ENCODE measurements at places on chromosomes 12 and 14.

- no peak for DNase-seq
Measured at GRCh38 chr14:103130017-103130764, 6.9 kb downstream of the TNFAIP2 start.

GRCh38 chr12:1769809-1770494, 50.4 kb upstream of the LRTM2 start:
- DNase-seq, result no peak

GRCh38 chr14:31993521-31993951, 83.6 kb upstream of the ARHGAP5 start:
- no peak for DNase-seq

DNA sequence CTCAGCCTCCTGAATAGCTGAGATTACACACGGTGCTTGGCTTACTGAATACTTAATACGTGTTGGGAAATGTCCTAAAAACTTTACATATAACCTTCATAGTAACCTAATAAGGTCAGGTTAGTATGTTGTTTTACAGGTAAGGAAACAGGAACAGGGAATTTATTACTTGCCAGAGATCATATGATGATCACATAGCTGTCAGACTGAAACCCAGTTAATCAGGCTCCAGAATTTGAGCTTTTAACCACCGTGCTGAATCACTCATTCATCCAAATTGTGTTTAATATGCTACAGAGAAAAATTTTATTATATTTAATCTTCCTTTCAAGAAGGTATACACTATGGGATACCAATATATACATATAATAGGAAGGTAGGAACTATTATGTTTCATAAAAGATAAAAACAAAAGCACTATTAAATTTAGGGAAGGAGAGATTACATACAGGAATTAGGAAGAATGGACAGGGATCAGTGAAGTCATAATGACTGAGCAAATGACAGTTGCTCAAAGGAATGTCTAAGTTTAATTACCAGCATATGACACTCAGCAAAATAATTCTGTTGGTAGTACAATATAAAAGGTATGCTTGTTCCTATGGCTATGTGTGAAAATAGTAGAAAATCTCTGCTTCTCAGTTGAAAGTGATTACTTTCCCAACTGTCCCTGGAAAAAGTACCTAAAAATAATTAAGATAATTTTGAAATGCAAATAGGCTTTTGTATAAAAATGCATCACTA, 59.3 kb downstream of the HEATR5A start:
- no peak for DNase-seq

DNA sequence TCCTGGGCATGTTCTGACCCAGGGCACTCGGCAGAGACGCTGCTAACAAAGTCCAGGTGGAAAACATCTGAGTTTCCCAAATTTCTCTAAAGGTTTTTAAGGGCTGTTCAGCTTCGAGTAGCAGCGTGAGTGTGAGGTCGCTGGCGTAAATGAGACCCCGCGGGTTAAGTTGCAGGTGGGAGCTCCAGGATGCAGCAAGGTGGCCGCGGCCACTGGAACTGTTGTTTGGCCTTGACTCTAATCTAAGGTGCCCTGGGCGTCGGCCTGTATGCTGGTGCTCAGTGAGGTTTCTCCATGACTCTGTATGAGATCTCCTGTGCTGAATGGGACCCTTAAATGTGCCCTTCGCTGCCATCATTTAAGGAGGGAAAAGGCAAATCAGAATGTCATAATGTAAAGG, 50.7 kb downstream of the ELK3 start:
- DNase-seq, result no peak

DNA sequence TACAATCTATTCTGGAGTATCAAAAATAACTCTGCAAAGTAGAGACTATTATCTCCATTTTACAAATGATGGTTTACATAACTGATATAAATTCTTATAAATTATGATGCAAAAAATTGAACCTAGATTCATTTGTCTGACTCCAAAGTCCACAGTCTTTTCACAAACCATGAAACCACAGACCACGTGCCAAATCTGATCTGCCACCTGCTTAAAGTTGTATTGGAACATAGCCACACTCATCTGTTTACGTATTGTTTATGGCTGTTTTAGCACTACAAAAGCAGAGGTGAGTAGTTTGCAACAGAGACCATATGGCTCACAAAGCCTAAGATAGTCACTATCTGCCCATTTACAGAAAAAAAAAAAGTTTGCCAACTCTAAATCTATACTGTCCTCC, 105.3 kb downstream of the KCNH5 start:
- no peak for DNase-seq

GRCh38 chr14:25003537-25003936, 46.4 kb downstream of the STXBP6 start:
- no peak for DNase-seq

DNA sequence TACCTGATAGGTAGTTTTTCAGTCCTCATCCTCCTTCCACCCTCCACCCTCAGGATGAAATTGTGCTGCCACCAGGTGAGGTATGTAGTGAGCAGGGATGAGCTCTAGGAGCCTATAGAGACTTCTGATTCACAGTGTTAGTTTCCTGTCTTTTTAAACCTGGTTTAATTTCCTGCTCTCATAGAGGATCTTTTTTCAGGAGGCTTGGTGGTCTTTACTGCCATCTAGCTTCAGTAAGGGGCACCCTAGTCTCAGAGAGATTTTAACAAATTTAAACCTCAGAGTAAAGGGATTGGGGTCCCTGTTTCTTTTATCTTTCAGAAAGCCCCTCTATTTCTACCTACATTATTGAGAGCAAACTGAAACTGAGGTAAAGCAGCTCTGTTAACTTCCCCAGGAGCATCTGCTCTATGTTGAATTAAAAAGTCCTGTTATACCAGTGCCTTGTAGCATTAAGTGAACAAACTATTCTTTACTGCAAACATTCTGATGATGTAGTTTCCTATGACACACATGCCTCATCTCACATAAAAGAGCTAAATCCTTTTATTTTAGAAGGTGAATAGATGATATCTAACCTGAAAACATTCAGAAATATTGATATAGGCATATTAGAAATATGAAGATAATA, 172.2 kb upstream of the DDHD1 start:
- DNase-seq, result peak; percentile 54

GRCh38 chr14:81170829-81171195, 49.9 kb downstream of the GTF2A1 start:
- no peak for DNase-seq

DNA sequence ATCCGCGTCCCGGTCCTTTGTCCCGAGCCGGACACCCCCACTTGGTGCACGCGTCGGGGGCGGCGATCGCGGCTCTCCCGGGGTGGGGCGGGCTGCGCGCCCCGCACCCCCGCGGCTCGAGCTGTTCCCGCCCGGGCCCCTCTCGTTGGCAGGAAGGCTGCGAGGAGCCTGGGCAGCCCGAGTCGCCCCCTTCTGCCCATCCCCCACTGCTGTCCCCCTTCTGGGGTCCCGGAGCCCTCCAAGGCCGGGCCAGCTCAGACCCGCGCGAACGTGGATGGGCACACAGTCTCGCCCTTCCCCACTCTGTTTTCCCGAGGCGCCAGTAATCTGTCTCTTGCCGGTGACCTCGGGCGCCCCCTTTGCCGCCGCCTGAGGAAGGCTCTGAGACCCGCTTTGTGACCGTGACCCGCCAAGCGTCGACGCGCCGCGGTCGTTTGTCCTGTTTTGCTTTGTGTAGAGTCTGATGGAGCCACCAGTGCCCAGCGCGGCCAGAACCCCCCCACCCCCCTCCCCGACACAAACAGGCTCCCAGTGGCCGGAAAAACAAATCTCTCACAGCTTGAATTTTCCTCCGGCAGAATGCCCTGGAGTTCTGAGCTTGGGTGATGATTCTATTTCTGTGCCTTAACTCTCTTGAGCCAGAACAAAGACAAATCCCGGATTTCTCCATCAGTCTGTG, 610 bp downstream of the C14orf132 start:
- no peak for DNase-seq

DNA sequence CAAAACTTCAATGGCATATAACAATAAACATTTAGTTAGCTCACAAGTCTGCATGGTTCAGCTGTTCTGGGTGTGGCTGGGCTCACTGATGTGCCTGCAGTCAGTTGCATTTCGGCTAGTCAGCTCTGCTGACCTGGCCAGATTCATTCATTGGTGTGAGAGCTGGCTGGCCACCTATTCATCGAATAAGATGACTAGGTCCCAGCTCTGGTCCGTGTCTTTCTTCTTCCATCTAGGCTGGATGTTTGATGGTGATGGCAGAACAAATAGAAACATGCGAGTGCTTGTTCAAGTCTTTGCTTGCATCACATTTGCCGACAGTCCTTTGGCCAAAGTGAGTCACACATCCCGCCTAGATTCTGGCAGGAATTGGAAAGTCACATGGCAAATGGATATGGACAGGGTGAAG, 203.3 kb upstream of the CRY1 start:
- no peak for DNase-seq

GRCh38 chr14:103724116-103724515, 8.5 kb downstream of the ZFYVE21 start:
- DNase-seq, result no peak

- no peak for DNase-seq
Measured at GRCh38 chr12:124024776-124025175, 51.8 kb downstream of the ZNF664 start.

GRCh38 chr14:56959121-56959520, 148.8 kb upstream of the OTX2 start:
- no peak for DNase-seq

DNA sequence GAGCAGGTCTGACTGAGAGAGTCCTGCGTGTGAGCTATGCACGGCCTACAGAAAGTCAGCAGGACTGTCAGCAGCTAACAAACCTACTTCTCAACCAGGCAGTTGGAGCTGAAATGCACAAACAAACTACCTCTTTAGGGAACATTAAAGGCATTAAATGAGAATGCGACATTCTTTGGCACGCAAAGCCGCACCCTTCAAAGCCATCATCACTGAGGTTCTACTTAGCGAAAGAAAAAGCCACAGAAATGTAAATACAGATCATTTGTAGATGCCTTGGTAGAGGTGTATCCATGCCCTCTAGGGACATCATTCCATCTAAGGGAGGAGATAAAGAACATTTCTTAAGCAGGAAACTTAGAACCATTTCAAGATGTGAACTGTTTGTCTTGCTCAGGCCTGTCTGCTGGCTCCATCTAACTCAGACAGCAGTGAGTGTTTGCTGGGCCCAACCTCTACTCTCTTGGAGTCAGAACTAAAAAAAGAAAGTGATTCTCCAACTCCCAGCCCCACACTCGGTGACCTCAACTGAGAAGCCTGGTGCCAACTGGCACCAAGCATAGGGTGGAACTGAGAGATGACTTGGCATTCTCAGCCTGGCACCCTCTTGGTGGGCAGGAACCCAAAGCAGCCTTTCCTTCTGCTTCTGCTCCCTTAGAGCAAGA, 63.5 kb upstream of the MBIP start:
- DNase-seq, result no peak

- peak; percentile 61 for DNase-seq
Measured at GRCh38 chr12:65740873-65741600, 83.2 kb upstream of the HMGA2 start.

- no peak for DNase-seq
Measured at GRCh38 chr12:49050507-49051372, 9.9 kb downstream of the KMT2D start.

GRCh38 chr12:45768194-45768593, 38.7 kb downstream of the ARID2 start:
- DNase-seq, result no peak

GRCh38 chr12:52238207-52238840, 5.3 kb downstream of the KRT7 start:
- DNase-seq, result no peak

DNA sequence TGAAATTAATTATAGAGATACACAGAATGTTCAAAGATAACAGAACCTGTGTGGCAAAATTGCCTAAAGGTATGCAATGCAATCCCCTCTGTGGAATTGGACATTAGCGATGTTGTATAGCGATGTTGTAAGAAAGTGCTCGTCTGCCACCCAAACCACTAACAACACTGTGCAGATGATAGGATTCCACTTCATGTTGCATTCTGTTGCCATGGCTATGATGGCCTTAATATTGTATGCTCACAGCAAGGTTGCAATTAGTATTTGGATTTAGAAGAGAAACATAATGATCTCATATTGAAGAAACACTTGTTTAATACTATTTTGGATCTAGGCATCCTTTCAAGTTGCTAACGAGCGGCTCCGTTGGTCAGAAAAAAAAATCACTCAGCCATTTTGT, 260.3 kb downstream of the BCAT1 start:
- DNase-seq, result no peak

- DNase-seq, result no peak
Measured at GRCh38 chr12:91056488-91056887, 1.3 kb downstream of the KERA start.

DNA sequence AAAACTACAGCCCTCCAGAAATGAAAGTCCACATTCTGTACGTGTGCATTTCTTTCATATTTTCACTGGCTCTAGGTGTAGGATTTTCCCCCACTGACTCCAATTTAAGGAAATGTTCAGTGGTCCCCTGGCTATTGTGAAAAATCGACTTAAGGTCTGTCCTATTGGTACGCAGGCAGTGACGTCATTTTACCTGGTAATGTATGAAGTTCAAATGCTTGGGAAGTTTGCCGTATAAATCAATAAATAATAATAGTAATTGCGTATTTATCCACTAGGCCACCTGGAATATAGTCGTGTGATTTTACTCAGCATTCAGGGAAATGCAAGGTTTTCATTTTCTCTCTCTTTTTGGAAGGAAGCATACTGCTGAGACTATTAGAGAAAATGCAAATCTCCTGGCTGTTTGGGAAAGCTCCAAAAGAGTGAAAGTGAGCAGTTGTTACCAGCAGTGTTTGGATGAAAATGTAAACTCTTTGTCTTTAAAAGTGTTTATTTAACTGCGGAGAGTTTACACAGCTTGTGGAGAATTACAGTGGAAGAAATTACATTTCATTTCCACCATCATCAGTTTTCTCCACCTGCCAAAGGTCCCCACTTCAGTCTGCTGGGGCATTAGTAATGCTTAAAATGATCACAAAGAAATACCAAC, 107.0 kb downstream of the EXOC5 start:
- DNase-seq, result no peak

- no peak for DNase-seq
Measured at GRCh38 chr12:14699923-14700322, 3.5 kb upstream of the GUCY2C start.

GRCh38 chr14:103151270-103151945, 28.1 kb downstream of the TNFAIP2 start:
- no peak for DNase-seq

GRCh38 chr12:66598079-66598478, 80.8 kb downstream of the GRIP1 start:
- DNase-seq, result no peak

DNA sequence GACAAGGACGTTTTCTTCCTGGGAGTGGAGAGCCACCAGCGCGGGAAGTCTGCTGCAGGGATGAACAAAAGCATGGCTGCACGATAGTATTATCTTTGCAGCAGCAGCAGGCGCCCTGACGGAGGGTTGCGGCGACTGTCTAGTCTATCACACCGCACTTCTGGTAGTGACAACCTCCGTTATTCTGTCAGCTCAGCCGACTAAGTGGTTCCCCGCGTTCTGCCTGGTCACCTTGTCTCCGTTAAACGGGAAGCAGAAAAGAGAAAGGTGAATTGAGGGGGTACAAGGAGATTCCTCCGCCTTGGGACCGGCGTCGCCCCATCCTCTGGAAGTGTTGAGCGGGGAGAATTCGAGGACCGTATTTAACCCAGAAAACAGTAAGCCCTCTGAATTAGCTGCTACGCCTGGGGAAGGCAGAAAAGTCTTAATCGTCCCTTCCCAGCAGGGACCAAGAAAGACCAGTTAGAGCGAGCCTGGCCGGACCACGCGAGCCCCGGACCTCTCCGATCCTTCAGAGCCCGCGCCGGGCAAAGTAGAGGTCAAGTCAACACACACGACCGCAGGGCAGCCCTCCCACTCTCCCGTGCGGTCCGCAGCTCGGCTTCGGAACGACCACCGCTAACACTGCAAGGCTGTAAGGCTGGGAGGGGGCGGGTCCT, 536 bp upstream of the DAAM1 start:
- peak; percentile 57 for DNase-seq
